Cardiac muscle cell (in vitro differentiated cells and primary cell): ENCODE measurements at places on chromosomes 12 and 14.

DNA sequence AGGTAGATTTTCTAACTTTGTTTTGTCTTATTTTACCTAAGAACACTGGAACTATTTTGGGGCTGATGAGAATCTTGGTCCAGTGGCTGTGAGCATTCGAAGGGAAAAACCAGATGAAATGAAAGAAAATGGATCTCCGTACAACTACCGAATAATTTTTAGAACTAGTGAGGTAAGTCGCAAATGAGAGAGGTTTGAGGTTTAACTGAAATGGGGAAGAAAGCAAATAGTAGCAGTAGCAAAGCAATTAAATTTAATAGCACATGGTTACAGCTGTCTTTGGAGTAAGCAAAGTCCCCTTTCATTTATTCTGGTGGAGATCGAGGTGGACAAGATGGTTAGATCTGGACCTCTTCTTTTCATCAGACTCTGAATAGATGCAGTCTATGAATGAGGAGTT, 313.5 kb upstream of the RGS6 start:
- no peak for DNase-seq

DNA sequence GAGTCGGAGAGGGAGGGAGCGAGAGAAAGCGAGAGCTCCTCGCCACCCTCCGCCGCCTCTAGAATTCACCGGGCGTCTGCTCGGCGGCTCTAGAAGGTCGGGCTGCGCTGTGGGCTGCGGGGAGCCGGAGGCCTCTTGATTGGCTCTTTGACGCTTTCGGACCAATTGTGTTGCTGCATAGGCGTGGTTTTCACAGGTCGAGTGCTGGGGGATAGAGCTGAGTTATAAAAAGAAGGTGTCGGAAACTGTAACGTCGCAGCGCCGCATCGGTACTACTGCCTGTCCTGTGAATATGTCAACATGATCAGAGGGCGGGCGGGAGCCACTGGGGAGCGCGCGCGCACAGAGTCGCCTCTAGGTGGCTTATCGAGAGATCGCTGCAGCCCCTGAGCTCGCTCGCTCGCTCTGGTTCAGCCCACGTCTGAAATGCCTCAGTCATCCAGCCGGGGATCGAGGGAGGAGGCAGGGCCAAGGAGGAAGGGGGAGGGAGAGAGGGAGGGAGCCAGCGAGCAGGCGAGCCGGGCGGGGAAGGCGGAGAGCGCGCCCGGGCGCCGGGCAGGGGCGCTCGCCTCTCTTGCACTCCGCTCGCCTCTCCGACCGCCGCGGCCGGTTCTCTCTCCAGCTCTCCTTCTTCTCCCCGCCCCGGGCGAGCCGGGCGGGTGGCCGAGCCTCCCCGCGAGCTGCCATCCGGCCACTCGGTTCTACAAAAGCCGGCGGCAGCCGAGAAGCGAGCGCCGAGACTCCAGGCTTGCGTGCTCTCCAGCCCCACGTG, at the start of gene TBX3:
TBX3 (minus strand) TSS at position 78 of the 772 bp plus-strand sequence. CDS start 975 bp downstream, outside the sequence.
- DNase-seq: peak; percentile 99

GRCh38 chr14:65267856-65268255, 144.7 kb upstream of the FUT8 start:
- DNase-seq: no peak

GRCh38 chr12:1776170-1776921, 44.0 kb upstream of the LRTM2 start:
- no peak for DNase-seq
